ENCODE measurements at places on chromosomes 11 and 22.

GRCh38 chr11:65692367-65692766, 19.7 kb upstream of the KAT5 start:
- DNase-seq: no peak

DNA sequence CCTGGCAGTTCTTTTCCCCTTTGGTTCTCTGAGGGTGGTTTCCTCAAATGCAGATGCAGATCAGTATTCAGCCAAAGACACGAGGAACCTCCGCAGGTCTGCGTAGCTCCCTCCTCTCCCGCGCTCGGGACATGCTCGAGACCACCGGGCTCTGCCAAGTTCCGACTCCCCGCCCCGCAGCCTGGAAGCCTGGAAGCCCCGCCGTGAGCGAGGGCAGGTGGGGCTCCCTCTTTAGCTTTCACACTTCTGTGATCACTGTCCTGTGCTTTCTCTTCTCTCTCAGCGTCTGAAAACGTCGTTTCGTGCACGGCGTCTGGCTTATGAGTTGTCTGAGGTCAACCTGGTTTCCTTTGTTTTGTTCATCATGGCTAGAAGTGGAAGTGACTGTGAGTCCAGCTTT, 26.6 kb downstream of the ZBED4 start:
- DNase-seq: no peak

- no peak for DNase-seq
Measured at GRCh38 chr22:32864041-32864440, 62.5 kb downstream of the TIMP3 start.

DNA sequence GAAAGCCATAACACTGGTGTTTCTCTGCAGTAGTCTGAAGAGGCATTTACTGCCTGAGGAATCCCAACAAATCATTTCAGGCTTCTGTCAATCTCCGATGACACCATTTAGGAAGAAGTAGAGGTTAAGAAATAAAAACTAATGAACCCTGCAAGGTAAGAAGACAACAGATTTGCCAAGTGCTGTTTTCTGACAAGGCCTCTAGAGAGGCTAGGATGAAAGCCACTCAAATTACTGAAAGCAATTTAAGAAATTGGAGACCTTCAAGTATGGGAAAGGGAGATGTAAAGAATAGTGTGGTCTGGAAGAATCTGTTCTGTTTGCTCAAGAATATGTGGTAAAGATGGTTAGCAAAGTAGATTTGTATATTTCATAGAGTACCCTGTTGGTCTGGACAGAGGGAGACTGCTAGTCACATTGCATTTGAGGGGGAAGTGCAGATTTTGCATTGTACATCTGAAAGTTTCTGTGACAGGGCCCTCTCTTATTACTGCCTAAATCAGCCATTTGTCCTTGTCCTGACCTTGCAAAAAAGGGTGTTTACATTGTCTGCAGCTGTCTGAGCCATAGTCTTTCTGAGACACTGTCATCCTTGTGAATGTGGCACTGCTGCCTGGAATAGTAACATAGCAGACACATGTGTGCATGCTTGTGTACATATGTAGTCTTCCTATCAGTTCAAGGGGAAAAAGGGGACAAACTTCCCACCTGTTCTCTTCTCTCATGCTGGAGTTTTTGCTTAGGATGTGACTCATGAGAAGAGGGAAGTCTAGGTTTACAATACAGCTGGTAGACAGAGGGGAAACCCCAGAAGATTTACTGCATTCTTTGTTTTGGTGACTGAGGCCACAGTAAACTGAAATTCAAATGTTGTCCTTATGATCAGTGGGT, 640.2 kb upstream of the KIRREL3 start:
- DNase-seq: no peak

- no peak for DNase-seq
Measured at GRCh38 chr22:46393873-46394272, 58.4 kb downstream of the TRMU start.

GRCh38 chr11:64339286-64339685, 718 bp upstream of the CCDC88B start:
- DNase-seq: no peak

GRCh38 chr11:17351172-17351509, 459 bp upstream of the NCR3LG1 start:
- no peak for DNase-seq

DNA sequence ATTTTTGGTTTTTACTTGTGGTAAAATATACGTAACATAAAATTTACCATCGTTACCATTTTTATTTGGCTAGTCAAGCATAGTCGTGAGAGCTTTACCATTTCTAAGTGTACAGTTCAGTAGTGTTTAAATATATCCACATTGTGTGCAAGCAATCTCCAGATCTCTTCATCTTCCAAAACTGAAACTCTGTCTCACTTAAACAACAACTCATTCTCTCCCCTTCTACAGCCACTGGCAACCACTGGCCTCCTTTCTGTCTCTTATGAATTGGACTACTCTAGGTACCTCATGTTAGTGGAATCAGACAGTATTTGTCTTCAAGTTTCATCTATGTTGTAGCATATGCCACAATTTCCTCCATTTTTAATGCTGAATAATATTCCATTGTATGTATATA, 37.4 kb downstream of the SMC1B start:
- no peak for DNase-seq

DNA sequence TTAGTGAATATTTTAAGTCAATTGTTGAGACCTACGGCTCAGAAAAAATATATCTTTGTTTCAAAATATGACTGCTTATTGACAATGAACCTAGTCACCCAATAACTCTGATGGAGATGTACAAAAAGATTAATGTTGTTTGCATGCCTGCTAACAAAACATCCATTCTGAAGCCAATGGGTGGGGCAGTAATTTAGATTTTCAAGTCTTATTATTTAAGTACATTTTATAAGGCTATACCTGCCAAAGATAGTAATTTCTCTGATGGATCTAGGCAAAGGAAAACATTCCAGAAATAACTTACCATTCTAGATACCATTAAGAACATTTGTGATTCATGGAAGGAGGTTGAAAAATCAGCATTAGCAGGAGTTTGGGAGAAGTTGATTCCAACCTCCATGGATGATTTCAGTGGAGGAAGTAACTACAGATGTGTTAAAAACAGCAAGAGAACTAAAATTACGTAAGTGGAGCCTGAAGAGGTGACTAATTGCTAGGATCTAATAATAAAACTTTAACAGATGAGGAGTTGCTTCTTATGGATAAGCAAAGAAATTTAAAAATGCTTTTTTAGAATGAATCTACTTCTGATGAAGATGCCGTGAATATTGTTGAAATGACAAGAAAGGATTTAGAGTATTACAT, 26.4 kb upstream of the OR8D2 start:
- no peak for DNase-seq

- DNase-seq: no peak
Measured at GRCh38 chr11:69801513-69802335, 17.5 kb downstream of the FGF3 start.

DNA sequence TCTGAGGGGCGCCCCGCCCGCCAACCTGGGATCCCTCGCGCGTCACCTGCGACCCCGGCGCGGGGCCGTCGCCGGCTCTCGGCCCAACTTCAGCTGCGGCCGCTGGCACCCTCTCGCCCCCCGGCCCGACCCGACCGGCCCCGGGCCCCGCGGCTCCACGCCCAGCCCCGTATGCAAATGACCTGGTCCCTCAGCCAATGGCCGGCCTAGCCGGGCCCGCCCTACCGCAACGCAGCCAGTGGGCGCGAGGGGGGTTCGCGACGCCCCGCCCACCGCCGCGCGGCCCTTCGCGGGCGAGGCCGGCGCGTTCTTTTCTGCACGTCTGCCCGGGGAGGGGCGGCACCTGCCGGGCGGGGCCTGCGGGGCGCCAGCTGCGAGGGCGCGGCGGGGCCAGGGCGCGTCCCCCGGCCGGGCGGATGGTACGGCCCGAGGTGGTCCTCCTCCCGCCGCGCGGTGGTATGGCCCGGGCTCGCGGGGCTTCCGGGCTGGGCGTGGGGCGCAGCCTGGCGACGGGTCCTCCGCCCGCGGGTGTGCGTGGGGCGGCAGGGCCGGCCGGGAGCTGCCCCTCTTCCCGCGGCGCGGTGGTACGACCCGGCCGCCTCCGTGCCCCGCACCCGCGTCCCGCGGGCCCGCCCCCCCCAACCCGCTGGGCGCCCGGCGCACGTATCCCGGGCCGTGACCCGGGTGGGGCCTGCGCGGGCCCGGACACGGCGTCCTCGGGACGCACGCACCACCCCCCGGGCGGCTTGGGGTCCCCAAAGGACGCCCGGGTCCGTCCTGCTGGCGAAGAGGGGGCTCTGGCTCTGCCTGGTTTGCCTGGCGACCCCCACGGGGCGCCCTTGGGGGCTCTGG, 7.7 kb upstream of the PHRF1 start:
- DNase-seq: peak; percentile 74

DNA sequence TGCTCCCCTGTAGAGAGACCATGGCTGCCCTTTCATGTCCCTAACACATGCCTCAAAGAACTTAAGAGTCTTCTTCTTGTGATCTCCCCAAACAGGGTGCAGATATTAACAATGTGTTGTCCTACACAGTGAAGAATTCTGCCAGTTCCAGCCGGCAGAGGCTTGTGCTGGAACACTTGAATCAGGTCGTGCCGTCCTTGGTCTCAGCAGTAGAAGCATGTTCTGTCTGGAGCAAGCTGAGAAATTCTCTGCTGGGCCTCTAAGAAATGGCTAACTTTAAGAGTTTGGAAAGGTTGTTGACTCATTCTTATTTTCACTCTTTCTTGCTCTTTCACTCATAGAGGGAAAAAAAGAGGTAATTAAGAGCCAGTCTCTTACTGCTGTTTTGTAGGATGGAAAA, 71.1 kb upstream of the SLC25A18 start:
- no peak for DNase-seq

DNA sequence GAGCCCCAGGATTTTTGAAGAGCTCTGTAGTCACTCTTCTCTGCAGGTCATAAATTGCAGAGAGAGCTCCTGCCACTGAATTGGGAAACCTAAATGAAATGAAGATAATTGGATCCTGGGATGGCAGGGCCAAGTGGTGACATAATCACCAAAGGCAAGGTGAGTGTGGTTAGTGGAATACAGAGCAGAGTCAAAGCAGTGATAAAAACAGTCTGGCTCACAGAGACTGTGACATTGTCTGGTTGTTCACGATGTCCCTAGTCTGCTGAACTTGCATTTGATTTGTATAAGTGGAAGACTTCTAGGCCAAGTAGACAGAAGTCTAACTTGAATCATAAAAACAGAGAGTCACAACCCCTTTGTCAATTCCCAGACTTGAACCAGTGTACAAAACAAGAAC, 26.8 kb upstream of the SPATA19 start:
- DNase-seq: no peak

DNA sequence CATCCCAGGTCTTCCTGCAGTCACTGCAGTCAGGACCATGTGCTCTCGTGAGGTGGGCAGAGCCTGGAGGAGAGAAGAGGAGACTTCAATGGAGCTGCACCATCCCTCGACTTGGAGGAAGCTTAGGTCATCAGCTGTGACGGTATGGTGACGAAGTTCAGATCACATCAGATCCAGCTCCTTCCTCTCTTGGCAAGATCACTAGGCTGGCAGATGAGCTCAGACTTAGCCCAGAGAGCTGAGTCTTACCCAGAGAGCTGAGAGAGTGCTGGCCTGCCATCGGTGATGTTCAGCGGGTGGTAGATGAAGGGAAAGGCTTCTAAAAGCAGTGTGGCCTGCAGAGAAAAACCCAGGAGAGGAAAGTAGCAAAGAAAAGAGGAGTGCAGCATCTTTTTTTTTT, 1.8 kb upstream of the SLC15A3 start:
- no peak for DNase-seq
